Activated naive CD4-positive, alpha-beta T cell (primary cell): ENCODE measurements at places on chromosomes 1 and 21.

DNA sequence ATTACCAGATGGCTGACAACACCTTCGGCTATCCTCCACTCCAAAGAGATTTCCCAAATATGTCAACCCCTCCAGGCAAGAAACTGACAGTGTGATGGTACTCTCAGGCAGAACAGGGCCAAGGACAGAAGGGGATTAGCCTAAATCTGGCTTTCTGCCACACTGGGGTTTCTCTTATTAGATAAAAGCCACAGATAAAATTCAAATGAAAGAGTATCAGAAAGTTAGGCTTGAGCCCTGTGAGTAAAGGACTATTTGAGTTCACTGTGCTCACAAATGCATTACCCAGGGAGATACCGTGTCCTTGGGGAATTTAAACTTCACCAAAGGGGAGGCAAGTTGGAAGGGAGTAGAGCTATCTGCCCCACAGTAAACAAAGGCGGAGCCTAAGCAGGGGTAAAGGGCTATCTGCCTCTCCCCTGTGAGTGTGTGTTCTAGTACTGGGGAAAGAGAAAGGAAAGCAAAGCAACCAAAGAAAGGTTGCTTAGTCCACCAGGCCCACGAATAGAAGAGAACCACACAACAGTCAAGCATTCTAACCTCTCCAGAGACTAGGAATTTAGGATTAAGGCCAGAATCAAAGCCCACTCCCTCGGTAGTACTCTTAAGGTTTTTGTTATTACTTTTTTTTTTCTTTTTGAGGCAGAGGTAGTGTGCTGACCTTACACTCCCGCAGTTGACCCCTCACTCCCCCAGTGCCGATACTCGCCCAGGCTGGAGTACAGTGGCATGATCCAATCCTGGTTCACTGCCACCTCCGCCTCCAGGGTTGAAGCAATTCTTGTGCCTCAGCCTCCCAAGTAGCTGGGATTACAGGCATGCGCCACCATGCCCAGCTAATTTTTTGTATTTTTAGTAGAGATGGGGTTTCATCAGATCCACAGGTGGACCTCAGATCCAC, 12.7 kb downstream of the TPM3 start:
- no peak for DNase-seq

- DNase-seq = peak; percentile 75
Measured at GRCh38 chr1:19918057-19918456, 5.4 kb downstream of the PLA2G2E start.

DNA sequence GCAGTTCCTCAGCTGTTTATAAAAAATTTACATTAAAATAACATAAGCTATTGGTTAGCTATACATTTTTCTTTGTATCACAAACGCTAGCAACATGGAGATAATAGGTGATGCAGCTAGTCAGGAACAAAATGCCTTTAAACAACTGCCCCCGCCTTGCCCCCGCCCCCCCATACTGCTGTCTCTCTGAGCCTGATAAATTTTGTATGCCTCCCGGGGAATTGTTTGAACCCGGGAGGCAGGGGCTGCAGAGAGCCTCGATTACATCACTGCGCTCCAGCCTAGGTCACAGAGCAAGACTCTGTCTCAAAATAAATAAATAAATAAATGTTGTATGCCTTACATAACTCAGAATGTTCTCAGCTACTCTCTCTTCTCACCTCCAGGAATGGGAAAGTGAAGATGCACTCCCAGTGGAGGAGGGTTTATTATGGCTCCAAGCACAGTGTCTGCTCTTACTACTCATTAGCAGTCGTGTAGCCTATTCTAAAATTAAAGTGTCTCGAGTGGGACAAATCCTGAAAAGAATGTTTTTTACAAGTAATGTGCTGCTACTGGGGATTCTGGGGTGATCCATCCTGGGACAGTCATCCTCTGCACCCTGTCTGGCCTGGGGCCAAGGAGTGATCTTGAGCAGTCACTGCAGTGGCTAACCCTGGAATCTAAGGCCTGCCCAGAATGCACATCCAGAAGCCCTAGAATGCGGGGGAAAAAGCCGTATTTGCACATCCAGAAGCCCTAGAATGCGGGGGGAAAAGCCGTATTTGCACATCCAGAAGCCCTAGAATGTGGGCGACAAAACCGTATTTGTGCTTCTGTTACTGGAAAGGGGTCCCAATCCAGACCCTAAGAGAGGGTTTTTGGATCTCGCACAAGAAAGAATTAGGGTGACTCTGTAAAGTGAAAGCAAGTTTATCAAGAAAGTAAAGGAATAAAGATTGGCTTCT, 39.4 kb upstream of the ZNF496 start:
- DNase-seq = no peak

GRCh38 chr1:114510274-114511031, 550 bp downstream of the TRIM33 start:
- peak; percentile 43 for DNase-seq

GRCh38 chr1:234965111-234965510, 163.5 kb downstream of the TOMM20 start:
- no peak for DNase-seq

- DNase-seq = no peak
Measured at GRCh38 chr1:51697166-51697565, 80.3 kb downstream of the OSBPL9 start.

- no peak for DNase-seq
Measured at GRCh38 chr1:25806418-25806817, 6.4 kb downstream of the SELENON start.

DNA sequence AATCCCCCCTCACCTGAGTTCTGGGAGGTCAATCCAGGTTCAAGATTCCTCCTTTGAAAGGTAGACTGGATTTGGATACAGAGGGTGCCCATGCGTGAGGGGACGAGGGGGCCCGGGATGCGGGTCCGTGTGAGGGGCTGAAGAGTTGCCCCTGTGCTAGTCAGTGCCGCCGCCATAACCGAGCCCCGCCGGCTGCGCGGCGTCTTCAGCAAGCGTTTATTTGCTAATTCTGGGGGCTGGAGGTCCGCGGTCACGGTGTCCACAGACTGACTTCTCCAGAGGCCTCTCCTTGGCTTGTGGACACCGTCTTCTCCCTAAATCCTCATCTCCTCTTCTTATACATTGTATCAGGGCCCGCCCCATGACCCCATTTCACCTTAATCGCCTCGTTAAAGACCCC, 20.9 kb upstream of the SAMD11 start:
- DNase-seq = no peak

DNA sequence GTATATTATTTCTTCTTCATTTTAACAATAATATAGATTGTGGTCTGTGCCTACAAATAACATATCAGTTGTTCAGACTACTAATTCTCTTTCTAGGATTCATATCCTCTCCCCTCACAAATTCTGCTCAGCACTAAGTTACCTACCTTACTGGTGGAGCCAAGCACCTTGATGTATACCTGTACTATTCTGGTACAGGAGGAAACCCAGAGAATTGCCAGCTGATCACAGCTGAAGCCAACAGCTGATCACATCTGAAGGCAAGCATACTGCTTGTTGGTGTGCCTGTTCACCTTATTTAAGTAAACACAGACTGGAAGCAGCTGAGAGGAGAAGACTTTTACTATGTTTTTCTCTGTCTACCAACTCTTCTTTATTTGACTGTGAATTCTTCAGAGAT, 101.8 kb downstream of the PBX1 start:
- no peak for DNase-seq

DNA sequence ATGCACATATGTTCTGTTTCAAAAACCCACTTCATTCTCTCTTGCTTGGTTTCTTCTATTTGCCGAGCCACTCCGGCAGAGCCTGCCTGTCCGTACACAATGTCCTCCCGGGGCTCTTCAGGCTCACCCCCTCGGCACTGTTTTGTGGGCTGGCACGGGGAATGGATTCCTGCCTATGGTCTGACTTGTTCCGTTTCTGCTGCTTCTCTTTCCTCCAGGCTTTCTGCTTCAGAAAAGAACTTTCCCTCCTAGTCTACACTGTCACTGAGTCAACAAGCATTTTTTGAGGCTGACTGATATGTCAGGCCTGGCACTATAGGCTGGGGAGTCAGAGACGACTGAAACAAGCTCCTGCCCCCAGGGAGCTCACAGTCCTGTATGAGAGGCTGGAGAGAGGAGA, 28.4 kb upstream of the SARS1 start:
- DNase-seq = no peak

GRCh38 chr1:41999884-42000283, 81.2 kb upstream of the HIVEP3 start:
- DNase-seq = no peak

DNA sequence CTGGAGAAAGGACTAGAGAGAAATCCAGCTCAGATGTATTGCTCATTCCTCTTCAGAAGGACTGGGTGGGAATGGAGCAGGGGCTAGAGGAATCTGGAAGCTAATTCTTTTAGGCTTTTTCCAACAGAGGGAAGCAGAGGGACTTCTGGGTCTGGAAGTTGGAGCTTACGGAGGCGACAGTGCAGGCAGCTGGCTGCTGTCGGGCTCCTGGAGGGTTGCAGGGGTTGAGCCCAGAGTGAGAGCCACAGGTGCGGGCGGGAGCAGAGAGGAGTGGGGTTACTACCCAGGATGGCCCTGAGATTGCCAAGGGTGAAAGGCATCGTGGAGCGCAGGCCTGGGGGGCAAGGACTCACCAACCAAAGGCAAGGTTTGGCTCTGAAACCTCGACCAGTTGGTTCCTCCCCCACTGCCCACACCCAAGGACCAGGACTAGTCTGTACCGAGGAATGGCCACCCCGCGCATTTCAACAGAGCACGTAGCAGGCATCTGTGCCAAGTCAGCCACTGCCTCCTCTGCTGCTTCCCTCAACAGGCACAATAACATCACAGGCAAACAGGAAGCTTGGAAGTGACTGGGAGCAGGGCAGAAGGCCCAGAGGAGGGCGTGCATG, 22.7 kb upstream of the EDN2 start:
- no peak for DNase-seq

GRCh38 chr21:41754479-41754891, 12.4 kb downstream of the RIPK4 start:
- no peak for DNase-seq

- no peak for DNase-seq
Measured at GRCh38 chr1:84571150-84571535, 3.1 kb downstream of the CTBS start.

GRCh38 chr1:167927046-167927754, 9.3 kb upstream of the DCAF6 start:
- no peak for DNase-seq

GRCh38 chr1:65002508-65003315, 36.4 kb upstream of the JAK1 start:
- DNase-seq = peak; percentile 29

DNA sequence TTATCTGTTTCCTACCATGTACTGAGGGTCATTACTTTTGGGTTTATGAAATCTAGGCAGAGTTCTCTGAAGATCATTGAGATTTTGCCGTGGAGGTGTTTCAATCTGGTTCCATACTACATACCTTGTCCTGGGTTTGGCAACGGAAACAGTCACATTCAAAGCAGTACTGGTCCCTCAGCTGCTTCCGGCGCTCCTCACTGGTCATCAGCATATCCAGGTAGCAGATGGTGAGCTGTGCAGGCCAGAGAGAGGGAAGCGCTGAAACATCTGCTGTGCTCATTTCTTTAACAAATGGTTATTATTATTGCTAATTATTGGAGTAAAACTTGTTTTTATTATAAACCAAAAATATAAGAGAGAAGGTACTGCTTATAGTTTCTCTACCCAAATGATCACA, 591.7 kb downstream of the SMYD3 start:
- no peak for DNase-seq

GRCh38 chr1:78358165-78358564, 132.6 kb upstream of the PTGFR start:
- DNase-seq = no peak

DNA sequence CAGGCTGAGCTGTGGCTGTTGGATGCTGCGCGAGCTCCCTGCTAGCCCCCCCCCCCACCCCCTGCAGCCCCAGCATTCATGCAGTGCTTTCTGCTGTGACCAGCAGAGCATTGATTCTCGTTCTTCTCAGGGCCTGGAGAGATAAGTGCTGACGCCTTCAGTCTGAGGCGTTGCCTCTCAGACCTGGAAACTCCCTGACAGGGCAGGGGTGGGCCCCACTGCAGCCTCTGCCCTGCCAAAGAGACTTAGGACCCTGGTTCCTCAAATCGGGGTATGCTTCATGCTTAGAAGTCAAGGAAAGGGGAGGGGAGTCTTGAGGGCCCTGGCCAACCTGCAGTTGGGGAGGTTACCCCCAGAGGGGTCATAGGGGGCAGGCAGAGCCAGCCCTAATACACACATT, 38.5 kb downstream of the PTPRF start:
- no peak for DNase-seq

DNA sequence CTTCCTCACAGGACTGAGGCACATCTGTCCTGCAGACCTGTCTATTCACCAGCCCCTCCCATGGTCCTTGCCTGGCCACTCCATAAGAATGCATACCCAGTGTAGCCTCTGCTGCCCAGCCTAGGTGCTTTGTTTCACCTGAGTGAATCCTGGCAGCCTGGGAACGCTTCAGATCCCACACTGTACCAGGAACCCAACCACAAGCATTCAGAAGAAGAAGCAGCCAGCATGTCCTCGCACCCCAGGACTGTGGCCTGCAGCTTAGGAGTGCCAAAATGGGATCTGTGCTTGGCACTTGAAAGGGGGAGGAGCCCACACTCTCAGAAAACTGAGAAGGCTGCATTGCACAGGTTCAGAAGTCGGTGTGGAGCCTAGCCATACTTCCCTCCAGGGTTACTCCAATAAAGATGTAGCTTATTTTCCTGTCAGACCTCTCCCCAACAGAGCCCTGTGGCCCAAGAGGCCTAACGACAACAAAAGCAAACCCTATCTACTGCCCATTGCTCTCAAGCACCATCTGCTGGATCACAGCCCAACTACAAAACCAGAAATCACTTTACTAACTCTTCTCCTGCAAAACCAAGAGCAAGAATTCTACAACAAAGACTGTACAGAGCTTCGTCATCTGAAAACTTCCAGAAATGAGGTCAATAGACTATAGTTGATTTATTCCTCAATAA, 923.1 kb upstream of the NEGR1 start:
- no peak for DNase-seq

GRCh38 chr1:59952065-59952464, 25.5 kb upstream of the CYP2J2 start:
- no peak for DNase-seq

- DNase-seq = no peak
Measured at GRCh38 chr21:46005081-46005480, 23.5 kb downstream of the COL6A1 start.
